ENCODE measurements at places on chromosomes 12 and 14.

DNA sequence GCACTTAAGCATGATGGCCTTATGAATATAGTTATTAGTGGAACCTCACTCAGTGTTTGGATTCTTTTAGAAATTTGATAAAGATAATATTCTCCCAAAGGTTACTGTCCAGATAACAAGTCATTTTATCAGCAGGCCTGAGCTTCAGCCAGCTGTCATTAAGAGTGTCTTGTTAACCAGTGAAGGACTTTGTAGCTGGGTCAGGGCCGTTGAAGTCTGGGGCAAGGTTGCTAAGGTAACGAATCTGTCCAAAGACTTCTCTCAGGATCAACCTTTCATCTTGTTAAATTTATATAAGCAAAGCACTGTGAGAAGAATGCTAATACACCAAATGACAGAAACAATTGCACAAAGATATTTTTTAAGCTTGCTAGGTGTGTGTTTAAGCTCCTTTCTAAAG, 271.3 kb upstream of the TMPO start:
- DNase-seq = no peak

GRCh38 chr14:72704502-72704901, 189.4 kb downstream of the DPF3 start:
- DNase-seq = no peak

DNA sequence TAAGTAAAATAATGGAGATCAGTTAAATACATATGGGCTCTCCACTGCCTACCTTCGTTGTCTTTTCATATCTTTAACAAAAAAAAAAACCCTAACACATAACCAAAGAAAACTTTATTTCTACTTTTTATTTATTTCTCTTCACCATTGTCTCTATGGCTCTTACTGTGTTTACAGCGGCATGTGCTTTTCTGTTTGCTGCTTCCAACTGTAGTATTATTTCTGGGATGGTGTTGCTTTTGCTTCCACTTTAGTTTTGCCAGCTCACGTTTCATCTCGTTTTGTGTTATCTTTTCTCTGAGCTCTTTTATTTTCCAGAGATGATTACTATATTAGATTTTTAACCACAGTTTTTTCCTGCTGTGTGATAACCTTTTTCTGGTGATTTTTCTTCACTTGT, 46.1 kb downstream of the KTN1 start:
- DNase-seq = no peak

DNA sequence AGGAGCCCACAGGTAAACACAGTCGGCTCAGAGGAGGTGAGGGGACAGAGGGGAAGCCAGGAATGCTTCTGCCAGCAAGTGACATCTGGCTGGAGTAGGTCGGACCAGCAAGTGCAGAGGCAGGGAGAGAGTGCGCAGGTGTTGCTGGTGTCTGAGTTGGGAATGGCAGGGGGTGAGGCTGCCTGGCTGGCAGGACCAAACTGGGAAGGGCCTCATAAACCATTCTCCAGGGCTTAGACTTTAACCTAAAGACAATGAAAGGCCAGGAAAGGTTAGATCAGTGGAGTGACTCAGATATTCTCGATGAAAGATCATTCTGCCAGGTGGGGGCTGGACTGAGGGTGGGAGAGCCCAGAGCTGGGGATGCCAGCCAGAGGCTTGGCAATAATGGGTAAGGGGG, 66.4 kb downstream of the ITPK1 start:
- peak; percentile 23 for DNase-seq

DNA sequence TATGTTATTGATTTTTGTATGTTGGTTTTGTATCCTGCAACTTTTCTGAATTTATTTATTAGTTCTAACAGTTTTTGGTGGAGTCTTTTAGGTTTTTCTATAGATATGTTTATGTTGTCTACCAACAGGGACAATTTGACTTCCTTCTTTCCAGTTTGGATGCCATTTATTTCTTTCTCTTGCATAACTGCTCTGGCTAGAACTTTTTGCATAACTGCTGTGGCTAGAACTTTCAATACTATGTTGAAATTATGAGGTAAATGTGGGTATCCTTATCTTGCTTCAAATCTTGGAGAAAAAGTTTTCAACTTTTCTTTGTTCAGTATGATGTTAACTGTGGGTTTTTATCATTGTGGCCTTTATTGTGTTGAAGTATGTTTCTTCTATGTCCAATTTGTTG, 39.9 kb upstream of the PLBD1 start:
- DNase-seq = no peak

- no peak for DNase-seq
These were observed 30.0 kb downstream of the SCARB1 start for GRCh38 chr12:124833693-124834122.
